ENCODE measurements at places on chromosomes 3 and 15. TPM values are rescaled to one million over a fixed set of nuclear protein-coding genes. Genes with fewer than 3 reads are reported as not detected.

DNA sequence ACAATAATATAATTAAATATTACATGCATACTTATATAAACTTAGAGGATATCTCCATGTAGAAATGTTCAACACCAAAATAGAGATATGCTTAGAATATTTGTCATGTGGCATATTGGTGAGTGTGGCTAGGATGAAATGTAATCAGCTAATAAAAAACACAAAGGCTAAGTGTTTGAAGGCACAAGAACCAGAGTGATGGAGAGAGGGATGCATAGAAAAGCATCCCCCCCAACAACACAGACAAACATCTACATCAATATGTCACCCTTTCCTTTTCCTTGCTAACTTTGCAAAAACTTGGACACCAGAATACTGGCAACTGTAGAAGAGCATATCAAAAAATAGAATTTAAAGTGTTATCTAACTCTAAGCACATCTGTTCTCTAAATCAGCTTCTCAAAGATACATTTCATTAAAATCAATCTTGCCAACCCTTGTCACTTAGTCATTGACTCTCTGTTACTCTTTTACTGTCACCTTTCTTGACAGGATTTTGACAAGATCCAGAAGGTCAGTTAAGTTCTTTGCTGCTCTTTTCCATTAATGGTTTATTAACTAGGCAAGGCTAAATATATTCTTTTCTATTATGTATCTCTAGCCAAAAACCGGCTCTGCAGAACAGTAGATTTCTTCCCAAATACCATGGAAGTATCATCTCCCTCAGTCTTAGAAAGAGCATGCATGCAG, 695.9 kb downstream of the OTOL1 start:
- no peak for DNase-seq

- no peak for DNase-seq
These were observed 217.2 kb upstream of the CBLB start for GRCh38 chr3:106086038-106086437.

DNA sequence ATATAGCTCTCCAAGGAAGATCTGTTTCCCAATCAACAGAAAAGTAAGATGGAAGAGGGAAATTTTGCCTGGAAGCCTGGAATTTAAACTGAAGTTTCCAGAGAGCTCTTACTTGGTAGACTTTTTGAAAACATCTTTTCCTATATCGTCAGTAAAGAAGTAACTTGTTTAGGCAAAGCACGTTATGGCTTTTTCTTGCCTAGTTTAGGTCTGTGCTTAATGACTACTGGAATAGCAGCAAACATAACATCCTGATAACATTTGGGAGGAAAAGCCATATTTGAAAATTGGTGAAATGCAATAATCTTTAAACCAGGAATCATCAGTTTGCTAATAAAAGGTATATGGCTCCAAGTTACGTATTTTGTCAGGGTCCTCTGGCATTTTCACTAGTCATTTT, 160.4 kb upstream of the CGNL1 start:
- DNase-seq, result no peak

DNA sequence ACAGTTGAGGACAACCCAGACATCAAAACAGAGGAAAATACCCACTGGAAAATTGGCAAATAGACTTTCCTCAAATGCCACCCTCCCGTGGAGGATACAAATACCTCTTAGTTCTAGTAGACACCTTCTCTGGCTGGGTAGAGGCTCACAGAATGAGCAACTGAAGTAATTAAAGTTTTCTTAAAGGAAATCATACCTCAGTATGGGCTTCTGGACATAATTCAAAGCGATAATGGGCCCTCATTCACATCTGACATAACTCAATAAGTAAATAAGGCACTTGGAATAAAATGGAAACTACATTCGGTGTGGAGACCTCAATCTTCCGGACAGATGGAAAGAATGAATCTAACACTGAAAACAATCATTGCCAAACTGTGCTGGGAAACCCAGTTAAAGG, 115.2 kb upstream of the PLCL2 start:
- no peak for DNase-seq

GRCh38 chr15:57033715-57034439, 115.4 kb downstream of the TCF12 start:
- DNase-seq, result no peak

DNA sequence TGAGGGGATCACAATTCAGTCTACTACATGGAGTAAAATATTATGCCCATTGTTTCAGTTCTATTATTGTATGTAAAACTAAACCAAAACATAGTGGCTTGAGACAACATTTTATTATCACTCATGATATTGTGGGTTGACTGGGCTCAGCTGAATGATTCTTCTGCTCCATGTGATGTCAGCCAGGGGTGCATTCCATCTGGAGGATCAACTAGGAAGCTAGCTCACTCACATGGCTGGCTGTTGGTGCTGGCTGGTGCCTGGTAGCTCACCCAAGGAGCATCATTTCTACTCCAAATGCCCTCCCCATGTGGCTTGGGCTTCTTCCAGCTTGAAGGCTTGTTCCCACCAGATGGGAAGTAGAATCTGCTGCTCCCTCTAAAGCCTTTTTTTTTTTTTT, 51.8 kb upstream of the CLRN1 start:
- no peak for DNase-seq

DNA sequence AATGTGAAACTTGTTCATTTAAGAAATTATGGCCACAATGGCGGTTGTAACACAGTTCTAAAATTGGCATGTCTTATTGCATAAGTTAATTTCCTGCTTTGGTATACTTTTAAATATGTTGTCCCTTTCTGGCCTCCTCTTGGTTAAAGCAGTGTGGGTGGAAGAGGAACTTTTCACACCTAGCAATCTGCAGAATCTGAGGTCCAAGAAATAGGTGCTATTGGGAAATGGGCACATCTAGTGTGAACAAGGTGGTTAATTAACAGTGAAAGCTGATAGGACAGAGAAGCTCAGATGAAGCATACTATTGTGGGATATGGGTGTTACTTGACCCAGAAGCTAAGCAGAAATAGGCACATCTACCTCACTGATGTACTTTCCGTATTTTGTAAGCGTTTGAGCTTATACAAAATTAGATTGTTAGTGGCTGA, 10.6 kb downstream of the CMC1 start:
- DNase-seq, result no peak

ACAD11 gene
- total RNA-seq, result 10.2 TPM

TP63 gene
- 17.3 TPM for total RNA-seq
